Natural killer cell (primary cell): ENCODE measurements at places on chromosomes 1 and 21. TPM values are rescaled to one million over a fixed set of nuclear protein-coding genes. Genes with fewer than 3 reads are reported as not detected.
A peak's percentile ranks its signal among the peaks of the same experiment; 100 is the strongest.

GRCh38 chr1:200838676-200839445 lies 33.9 kb upstream of the GPR25 start:
- no peaks in the 10 kb centered on the region for H3K36me3 ChIP-seq
- no peaks in the 10 kb centered on the region for H3K4me1 ChIP-seq
- H3K27me3 ChIP-seq = no peaks in the 10 kb centered on the region
- H3K27ac ChIP-seq = no peak overlapping the region
- H3K4me3 ChIP-seq = no peak overlapping the region
- DNase-seq = no peak

SHC1 gene
- 112 TPM for total RNA-seq

DNA sequence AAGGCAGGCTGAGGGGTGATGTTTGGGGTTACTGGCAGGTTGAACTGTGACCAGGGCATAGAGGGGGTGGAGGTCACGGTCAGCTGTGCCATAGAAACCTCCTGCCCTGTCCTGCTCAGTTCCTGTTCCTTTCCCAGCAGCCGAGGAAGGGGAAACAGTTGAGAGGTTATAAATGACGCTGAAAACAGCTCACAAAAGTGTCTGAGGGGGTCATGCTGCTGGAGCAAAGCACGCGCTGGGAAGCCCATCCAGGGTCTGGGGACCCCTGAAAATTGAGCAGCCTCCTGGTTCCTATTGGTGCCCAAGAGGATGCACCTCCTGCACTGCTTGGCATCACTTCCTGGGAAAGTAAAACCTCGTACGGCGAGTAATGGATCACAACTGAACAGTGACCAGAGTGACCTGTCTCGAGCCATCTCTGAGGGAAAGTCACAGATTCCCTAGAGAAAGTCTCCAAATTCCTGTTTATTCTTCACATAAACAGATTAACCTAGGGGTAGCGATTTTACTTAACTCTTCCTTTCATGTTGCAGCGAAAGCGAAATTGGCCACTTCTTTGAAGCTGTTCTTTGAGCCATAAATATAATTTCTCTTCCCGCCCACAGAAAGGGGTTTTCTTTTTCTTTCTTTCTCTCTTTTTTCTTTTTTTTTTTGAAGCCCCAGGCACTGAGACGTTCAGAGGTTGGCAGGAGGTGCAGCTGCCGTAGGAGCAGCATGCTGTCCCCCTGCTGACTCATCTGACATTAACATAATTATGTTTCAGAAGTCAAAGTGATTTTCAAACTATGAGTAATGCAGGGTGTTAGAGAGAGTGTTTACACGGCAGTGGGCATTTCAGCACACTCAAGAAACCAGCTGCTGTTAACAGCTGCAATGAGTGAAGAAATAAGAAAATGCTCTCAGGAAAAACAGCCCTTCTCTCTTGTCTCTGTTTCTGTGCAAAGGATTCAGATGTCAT lies 41.8 kb upstream of the ATF3 start:
- H3K27ac ChIP-seq = peak overlapping the region; percentile 41
- peak overlapping the region; percentile 57 for H3K4me3 ChIP-seq
- H3K27me3 ChIP-seq = no peaks in the 10 kb centered on the region
- DNase-seq = peak; percentile 72
- H3K36me3 ChIP-seq = no peaks in the 10 kb centered on the region

CCDC27 gene
- not detected for total RNA-seq

ST6GALNAC3 gene
- not detected for total RNA-seq
